Fibroblast of lung (primary cell): ENCODE measurements at places on chromosomes 5 and 9. TPM values are rescaled to one million over a fixed set of nuclear protein-coding genes. Genes with fewer than 3 reads are reported as not detected.
A peak's percentile ranks its signal among the peaks of the same experiment; 100 is the strongest.

- DNase-seq, result no peak
Observed at GRCh38 chr9:27202056-27202455, 93.0 kb downstream of the TEK start.

DNA sequence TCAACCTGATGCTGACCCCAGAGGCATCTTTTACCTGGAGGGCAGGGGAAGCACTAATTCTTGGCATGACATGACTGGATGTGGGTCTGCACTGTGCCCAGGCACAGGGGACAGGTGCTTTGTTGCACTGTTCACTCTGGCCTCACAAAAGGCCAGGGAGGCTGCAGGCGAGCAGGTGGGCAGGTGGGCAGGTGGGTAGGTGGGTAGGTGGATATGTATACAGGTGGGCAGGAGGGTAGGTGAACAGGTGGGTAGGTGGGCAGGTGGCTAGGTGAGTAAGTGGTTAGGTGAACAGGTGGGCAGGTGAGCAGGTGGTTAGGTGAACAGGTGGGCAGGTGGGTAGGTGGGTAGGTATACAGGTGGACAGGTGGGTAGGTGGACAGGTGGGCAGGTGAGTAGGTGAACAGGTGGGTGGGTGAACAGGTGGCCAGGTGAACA lies 1.5 kb downstream of the PAEP start:
- DNase-seq, result no peak

DNA sequence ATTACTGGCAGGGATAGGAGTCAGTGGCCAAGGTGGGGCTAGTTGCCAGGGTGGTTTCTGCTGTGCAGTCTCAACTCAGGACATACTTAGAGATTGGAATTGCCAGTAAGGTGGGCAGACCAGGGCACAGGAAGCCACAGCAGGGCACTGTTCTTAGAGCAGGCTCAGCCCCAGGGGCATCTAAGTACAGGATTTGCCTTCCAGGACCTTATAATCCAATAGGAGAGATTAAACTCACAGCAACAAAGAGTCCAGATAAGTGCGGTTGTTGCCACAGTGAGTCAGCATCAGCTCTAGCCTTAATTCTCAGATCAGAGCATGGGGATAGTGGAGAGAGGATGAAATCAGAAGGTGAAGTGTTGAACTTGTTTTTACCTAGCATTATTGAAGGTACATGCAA lies 265.8 kb upstream of the TRPC7 start:
- DNase-seq, result peak; percentile 41

Gene APBB3
- polyA plus RNA-seq, result 8.7 and 11.7 TPM in 2 replicates

Gene SLC46A2
- not detected in 2 replicates for polyA plus RNA-seq

DNA sequence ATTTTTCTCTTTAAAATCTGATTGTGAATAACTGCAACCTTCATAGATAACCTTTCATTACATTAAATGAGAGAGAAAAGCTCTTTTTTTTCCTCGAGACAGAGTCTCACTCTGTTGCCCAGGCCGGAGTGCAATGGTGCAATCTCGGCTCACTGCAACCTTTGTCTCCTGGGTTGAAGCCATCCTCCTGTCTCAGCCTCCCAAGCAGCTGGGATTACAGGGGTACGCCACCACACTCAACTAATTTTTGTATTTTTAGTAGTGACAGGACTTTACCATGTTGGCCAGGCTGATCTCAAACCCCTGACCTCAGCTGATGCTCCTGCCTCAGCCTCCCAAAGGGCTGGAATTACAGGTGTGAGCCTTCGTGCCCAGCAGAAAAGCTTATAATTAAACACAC lies 69.9 kb upstream of the ERBIN start:
- DNase-seq, result no peak

- DNase-seq, result peak; percentile 89
Observed at GRCh38 chr5:73962801-73963425, 336.9 kb downstream of the ARHGEF28 start.

Gene CLIC3
- 0.98 and 1.5 TPM in 2 replicates for polyA plus RNA-seq

Gene INSL4
- polyA plus RNA-seq, result not detected in 2 replicates

GRCh38 chr5:90099099-90099498 lies 310.5 kb downstream of the CETN3 start:
- no peak for DNase-seq

Gene PRKACG
- not detected in 2 replicates for polyA plus RNA-seq

Gene BNC2
- polyA plus RNA-seq, result 27.5 and 39.1 TPM in 2 replicates

GRCh38 chr5:90940227-90940995 lies 381.8 kb downstream of the ADGRV1 start:
- DNase-seq, result peak; percentile 42

- no peak for DNase-seq
Observed at GRCh38 chr5:121731377-121731776, 120.3 kb upstream of the FTMT start.

Gene SAP30L
- 25.1 and 31.5 TPM in 2 replicates for polyA plus RNA-seq

Gene CAMK2A
- polyA plus RNA-seq, result 1.5 and 3.1 TPM in 2 replicates

Gene STPG3
- polyA plus RNA-seq, result not detected in 2 replicates

Gene ZNF883
- polyA plus RNA-seq, result 2.5 and 3.1 TPM in 2 replicates

DNA sequence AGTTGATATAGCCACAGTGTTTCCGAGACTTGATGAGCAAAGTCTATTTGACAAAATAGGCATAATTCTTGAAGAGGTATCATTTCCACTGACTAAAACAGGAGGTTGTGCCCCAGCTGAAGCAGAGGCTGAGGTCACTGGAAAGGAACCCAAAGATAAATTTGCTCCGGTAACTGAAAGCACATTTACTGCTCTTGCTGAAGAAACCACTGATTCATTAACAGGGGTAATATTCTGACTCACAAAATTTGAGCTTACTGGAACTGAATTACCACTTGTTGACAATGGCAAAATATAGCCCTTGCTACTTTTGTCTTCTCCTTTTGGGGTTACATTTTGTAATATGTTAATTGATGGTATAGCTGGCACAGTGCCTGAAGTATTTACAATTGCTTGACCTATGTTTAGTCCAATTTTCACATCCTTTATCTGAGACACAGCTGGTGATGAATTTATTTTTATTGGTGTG lies 30.2 kb downstream of the MLANA start:
- DNase-seq, result no peak

- DNase-seq, result no peak
Observed at GRCh38 chr5:84862132-84862531, 477.5 kb upstream of the EDIL3 start.

DNA sequence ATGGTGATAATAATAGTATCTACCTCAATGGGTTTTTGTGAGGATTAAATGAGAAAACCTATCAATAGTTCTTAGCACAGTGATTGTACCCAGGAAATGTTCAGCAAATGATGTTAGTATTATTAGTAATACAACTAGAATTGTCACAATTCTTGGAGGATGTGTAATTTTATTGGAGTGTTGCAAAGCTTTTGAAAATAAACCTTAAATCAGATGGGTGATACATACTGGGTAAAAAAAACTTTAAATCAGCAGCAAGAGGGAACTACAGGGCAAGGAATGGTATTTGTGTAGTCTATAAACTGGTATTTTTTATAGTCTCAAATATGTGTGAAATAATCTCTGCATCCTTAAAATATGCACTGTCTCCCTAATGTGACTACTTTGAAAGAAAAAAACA lies 371.6 kb downstream of the PIK3R1 start:
- no peak for DNase-seq

Gene CXCL14
- 0.05 TPM in 1 of 2 replicates, not detected in the other for polyA plus RNA-seq

Gene IL4
- not detected in 2 replicates for polyA plus RNA-seq

DNA sequence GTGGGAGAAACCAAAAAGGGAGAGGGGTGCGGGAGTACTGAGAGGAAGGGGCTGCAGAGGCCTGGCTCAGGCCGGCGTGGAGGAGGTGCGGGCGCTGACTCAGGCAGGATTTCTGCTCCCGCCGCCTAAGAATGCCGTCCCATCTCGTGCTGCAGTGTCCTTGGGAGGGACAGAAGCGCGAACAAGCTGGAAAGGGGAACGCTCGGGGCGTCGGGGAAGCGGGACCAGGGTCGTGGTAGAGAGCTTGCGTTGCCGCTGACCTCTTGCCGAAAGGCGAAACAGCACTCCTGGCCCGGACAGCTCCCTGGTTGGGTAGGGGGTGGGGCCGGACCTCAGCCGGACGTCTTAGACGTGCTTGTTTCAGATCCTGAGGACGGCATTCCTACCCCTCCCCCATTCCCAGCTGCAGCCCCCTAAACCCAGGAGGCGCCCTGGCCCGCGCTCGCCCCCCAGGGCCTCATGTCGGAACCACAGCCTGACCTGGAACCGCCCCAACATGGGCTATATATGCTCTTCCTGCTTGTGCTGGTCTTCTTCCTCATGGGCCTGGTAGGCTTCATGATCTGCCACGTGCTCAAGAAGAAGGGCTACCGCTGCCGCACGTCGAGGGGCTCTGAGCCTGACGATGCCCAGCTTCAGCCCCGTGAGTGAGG lies 1.1 kb downstream of the RELL2 start:
- DNase-seq, result peak; percentile 54

Gene NR5A1
- not detected in 2 replicates for polyA plus RNA-seq

Gene ZNF462
- 6.0 and 6.3 TPM in 2 replicates for polyA plus RNA-seq

DNA sequence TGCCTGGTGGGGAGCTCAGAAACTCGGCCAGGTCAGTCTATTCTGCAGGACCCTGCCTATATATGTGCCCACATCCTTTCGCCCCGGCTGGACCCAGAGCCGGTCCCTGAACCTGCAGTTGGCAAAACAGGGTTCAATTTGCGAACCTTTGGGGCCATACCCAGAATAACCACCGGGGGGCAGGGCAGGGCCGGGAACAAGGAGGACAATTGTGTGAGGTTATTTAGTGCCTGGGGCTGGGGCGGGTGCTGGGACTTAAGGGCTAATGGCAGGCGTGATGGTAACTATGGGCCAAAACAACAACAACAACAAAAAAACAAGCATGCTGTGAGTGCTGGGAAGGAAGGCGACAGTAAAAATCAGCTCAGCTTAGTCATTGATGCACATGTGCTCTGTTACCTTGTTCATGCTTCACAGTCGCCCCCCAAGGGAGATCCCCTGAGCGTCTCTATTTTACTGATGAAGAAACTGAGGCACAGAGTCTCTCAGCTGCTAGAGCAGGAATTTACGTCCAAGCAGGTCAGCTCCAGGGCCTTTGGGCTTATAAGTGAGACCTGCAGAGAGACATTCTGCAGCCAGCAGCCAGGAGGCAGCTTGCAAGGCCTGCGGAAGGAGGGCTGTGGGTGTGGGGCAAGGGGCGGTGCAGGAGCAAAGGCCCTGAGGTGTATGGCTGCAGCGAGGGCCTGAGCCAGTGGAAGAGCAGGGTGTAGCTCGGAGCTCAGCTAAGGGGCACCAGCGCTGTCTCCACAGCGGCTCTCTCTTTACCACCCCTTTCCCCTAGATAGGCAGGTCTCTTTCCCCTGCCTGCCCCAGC lies 106.0 kb downstream of the PHF2 start:
- peak; percentile 15 for DNase-seq

GRCh38 chr5:77843570-77844372 lies 67.6 kb upstream of the TBCA start:
- peak; percentile 7 for DNase-seq

- DNase-seq, result no peak
Observed at GRCh38 chr5:176873541-176874172, 25.5 kb downstream of the HK3 start.

GRCh38 chr9:91733006-91733624 lies 216.9 kb downstream of the ROR2 start:
- no peak for DNase-seq

DNA sequence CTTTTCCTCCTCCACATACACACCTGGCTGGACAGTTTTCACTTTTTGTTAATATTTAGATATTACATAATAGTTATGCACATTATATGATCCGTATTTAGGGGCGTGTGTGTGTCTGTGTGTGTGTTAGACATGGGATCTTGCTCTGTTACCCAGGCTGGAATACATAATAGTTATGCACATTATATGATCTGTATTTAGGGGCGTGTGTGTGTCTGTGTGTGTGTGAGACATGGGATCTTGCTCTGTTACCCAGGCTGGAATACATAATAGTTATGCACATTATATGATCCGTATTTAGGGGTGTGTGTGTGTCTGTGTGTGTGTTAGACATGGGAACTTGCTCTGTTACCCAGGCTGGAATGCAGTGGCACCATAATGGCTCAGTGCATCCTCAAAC lies 199.0 kb upstream of the OTULINL start:
- no peak for DNase-seq

GRCh38 chr9:131469356-131469755 lies 33.4 kb upstream of the POMT1 start:
- DNase-seq, result no peak

Gene ANKRD31
- polyA plus RNA-seq, result 0.05 and 0.06 TPM in 2 replicates

GRCh38 chr5:60887746-60888145 lies 43.7 kb upstream of the ELOVL7 start:
- DNase-seq, result no peak

- peak; percentile 63 for DNase-seq
Observed at GRCh38 chr5:113807427-113807991, 294.0 kb downstream of the YTHDC2 start.

Gene WNT8A
- not detected in 2 replicates for polyA plus RNA-seq

DNA sequence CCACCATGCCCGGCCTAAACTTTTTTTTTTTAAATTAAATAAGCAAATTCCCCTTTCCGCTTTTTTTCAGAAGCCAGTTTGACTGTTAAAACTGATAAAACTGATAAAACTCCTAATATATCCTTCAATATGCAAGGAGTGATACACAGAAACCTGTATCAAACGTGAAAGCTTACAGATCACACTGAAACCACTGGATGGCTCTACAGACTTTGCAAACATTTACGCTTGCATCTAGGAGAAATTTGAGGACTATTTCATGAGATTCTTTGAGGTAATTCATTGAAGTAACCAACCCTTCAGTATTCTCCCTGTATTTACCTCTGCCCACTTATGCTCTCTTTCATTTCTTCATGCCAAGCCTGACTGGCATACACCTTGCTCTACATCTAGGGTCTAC lies 40.6 kb upstream of the CHD1 start:
- no peak for DNase-seq

Gene CCL27
- 0.09 TPM in 1 of 2 replicates, not detected in the other for polyA plus RNA-seq

DNA sequence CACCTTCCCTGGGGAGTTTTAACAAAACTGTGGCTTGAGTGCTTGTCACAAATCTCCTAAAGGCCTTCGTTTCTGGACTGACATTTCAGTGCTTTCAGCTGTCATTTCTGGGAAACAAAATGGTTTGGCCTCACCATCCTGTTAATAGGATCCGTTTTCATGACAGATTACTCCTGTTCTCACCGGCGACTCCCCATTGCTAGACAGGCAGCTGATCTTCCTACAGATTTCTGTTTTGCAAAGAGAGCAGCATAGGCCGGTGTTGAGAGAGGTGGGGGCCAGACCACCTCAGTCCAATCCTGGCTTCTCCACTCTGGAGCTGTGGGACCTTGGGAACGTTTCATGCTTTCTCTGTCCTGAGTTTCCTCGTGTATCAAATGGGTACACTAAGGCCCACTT lies 75.5 kb upstream of the OTULINL start:
- DNase-seq, result no peak

- DNase-seq, result peak; percentile 99
Observed at GRCh38 chr5:76790632-76791290, 28.1 kb upstream of the F2RL1 start.
